ENCODE measurements at places on chromosomes 5 and 9. TPM values are rescaled to one million over a fixed set of nuclear protein-coding genes. Genes with fewer than 3 reads are reported as not detected.

- DNase-seq = no peak
Observed at GRCh38 chr9:112694706-112695555, 23.0 kb downstream of the INIP start.

DNA sequence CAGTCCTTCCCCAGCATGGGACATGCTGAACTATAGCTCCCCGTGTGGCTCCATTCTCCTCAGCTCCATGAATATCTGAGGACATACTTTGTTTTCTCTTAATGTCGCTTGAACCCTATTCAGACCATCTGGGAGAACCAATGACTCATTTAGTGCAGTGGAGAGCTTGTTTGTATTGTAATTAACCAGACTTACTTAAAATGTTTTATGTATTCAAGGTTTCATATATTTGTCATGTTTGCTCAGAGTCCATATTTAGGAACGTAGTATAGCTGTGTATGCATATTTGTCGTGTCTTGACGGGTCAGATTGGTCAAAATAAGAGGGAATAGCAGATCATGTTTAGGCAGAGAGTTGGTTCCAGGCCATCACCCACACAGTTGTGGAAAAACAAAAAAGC lies 150.1 kb upstream of the NTRK2 start:
- peak; percentile 96 for DNase-seq

DNA sequence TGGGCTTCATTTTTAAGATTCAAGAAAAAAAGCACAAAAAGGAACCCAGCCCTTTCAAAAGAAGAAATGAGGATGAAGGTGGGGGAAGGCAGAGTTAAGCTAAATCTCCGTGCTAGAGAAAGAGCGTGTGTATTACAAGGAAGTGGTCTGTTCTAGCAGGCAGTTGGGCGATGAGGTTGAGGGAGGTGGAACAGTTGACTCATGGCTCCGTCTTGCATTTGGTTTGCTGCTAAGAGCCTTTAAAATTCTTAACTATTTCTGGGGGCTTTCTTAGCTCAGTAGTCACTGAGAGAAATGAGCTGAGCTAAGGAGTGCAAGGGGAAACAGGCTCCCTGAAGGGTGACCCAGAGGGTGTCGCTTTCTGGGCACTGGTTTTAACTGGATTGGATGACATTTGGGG lies 117.4 kb downstream of the GCNT1 start:
- DNase-seq = peak; percentile 48

- DNase-seq = no peak
Observed at GRCh38 chr9:134134949-134135342, 936 bp upstream of the WDR5 start.

DNA sequence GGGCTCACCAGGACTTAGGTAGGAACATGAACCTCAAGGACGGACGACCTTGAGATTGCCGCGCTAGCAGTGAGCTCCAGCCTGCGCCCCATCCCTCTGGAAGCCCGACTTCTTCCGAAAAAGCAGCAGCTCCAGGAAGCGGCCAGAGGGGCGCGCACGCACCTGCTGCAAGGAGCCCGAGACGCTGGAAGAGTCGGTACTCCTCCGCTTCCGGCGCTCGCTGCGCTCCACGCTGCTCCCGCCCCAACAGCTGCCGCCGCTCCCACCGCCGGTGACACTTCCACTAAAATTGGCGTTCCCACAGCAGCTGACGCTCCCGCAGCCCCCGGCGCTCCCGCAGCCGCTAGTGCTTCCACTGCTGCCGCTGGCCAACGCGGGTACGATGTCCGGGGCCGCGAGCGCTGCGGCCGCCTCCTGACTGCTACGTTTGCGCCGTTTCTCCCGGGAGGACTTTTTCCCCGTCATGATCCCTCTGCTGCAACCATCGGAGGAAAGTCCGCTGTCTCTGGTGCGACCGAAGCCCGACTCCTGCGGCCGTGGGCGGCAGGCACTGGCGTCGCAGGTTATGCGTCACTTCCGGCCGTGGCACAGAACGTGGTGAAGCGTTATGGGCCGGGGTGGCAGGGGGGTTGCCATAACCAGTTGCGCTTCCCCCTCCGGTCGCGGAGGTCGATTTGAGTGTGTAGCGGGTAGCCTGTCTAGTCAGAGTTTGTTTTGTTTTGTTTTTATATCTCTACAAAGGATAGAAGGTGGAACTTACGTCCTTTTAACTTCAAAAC lies at the start of gene CAAP1:
CAAP1 (minus strand) TSS at position 552 of the 779 bp plus-strand sequence; CDS start at position 465, 87 bp downstream.
- peak; percentile 80 for DNase-seq

DNA sequence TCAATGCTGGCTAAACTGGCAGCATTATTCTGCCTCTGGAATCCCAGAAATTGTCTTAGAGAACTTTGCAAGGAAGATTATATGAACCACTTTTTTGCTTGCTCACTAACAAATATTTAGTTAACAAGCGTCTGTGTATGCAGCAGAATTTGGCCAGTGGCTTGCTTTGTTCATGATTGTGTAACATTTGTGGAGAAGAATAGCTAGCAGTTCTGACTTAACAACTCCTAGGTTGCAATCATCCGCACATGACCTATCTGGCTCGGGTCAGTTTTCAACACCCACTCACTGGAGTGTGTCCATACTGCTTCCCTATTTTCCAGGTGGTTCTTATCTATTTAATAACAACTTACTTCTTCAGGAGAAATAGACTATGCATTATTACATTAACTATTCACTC lies 98.5 kb downstream of the SNX18 start:
- peak; percentile 59 for DNase-seq

GRCh38 chr9:83274787-83275186 lies 211.8 kb upstream of the RASEF start:
- no peak for DNase-seq

GRCh38 chr5:14342306-14342705 lies 199.2 kb downstream of the TRIO start:
- no peak for DNase-seq

GRCh38 chr5:102223542-102224477 lies 72.3 kb downstream of the SLCO4C1 start:
- DNase-seq = peak; percentile 53

GRCh38 chr5:144254552-144254951 lies 83.9 kb downstream of the KCTD16 start:
- no peak for DNase-seq

- no peak for DNase-seq
Observed at GRCh38 chr5:65952259-65952658, 25.9 kb downstream of the ERBIN start.

- DNase-seq = no peak
Observed at GRCh38 chr5:149175346-149176105, 34.2 kb downstream of the ABLIM3 start.

- DNase-seq = no peak
Observed at GRCh38 chr5:96807075-96807654, 580 bp downstream of the ERAP1 start.

DNA sequence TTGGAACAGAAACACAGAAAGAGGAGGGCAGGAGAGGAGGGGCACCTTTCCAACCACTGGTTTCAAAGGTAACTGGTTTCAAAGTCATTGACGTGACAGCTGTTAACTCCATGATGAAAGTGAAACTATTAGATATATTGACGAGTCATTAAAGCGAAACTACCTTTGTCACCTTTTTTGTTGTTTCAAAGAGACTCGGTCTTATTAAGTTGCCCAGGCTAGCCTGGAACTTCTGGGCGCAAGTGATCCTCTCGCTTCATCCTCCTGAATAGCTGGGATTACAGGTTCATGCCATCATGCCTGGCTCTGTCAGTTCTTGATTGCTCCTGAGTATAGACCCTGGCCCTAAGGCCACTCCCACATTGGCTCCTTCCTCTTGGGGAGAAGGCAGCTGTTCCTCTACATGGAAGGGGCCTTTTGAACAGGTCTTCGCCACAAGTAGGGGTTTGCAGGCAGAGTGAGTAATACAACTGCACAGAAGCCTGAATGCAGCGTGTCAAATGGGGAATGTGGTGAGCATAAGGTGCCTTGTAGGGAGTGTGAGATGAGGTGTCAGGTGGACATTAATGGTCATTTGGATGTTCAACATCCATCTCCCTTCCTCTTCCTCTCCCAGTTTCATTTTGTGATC lies 3.4 kb upstream of the F12 start:
- DNase-seq = no peak

DNA sequence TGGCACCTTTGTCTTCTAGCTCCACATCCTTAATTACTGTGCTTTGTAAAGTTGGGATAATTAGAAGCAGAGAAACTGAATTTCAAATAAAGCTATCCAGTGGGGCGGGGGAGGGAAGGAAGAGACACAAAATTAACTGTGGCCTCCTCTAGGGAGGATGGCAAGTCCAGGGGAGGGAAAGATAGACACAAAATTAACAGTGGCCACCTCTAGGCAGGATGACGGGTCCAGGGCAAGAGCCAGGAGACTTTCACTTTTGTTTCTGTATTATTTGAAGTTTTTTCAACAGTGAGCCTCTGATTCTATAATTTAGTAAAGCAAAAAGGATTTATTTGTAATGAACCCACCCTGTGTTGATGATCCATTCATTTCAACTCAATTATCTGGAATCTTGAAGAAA lies 335.9 kb downstream of the MSX2 start:
- no peak for DNase-seq

DNA sequence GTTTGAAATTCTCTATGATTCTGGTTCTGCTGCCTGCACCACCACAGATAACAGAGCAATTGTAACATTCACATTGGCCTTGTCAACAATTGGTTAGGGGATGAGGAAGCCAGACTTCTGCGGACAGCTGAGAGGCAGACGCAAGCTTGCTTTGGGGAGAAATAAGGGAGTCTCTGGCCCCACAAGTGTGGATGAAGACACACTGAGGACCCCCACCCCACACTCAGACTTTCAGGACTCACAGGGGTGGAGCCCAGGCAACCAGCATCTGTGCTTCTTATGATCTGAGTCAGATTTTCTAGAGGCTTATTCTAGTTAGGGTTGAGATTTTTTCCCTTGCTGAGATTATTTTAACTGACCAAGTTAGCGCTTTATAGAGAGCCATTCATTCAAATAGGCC lies 140.3 kb upstream of the IRX2 start:
- no peak for DNase-seq

FBP2 gene
- not detected for total RNA-seq

PDZD2 gene
- total RNA-seq = 1.8 TPM

MARCHF11 gene
- not detected for total RNA-seq

CNTNAP3 gene
- total RNA-seq = 9.1 TPM

ENTREP1 gene
- 0.53 TPM for total RNA-seq

TUSC1 gene
- 20.5 TPM for total RNA-seq

SLC6A18 gene
- total RNA-seq = not detected

CTXN3 gene
- total RNA-seq = not detected

Data from bronchial epithelial cell (primary cell).